ENCODE measurements at places on chromosomes 7 and 10. TPM values are rescaled to one million over a fixed set of nuclear protein-coding genes. Genes with fewer than 3 reads are reported as not detected.

Gene CCDC172
- total RNA-seq: not detected

Gene RBP3
- not detected for total RNA-seq

Gene ESYT2
- total RNA-seq: 31.8 TPM

DNA sequence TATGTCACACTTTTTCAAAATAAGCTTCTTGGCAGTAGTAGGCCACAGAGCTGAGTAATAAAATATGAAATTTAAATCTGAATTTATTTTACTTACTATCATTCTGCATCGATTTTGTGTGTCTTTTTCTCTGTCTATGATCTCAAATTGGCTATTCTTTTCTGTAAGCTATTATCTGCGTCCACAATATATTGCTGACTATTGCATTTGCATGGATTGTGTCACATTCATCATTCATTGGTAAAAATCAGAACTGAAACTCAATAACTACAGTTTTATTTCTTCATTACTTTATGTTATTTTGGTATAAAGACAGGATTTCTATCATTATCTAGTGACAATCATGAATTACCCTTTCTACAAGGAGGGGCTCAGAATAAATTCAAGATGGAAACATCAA lies 154.8 kb upstream of the AGR3 start:
- no peaks in the 10 kb centered on the region for H3K36me3 ChIP-seq
- no peaks in the 10 kb centered on the region for H3K27me3 ChIP-seq
- peaks cover 27% of the 10 kb centered on the region for H3K4me1 ChIP-seq

Gene AGAP9
- 7.8 TPM for total RNA-seq

Gene PLCE1
- total RNA-seq: 0.49 TPM

- H3K4me1 ChIP-seq: no peaks in the 10 kb centered on the region
- no peak overlapping the region for H3K4me3 ChIP-seq
- DNase-seq: no peak
- H3K27me3 ChIP-seq: no peaks in the 10 kb centered on the region
- no peak overlapping the region for H3K27ac ChIP-seq
- peaks cover 13% of the 10 kb centered on the region for H3K36me3 ChIP-seq
Measured at GRCh38 chr7:94325122-94325475, 69.6 kb upstream of the COL1A2 start.

Gene PDE1C
- 2.9 TPM for total RNA-seq

- H3K4me1 ChIP-seq: no peaks in the 10 kb centered on the region
- DNase-seq: no peak
- H3K4me3 ChIP-seq: no peak overlapping the region
- H3K27ac ChIP-seq: no peak overlapping the region
- H3K36me3 ChIP-seq: no peaks in the 10 kb centered on the region
Measured at GRCh38 chr7:80847027-80847426, 71.8 kb downstream of the SEMA3C start.
